ENCODE measurements at places on chromosomes 3 and 15.

DNA sequence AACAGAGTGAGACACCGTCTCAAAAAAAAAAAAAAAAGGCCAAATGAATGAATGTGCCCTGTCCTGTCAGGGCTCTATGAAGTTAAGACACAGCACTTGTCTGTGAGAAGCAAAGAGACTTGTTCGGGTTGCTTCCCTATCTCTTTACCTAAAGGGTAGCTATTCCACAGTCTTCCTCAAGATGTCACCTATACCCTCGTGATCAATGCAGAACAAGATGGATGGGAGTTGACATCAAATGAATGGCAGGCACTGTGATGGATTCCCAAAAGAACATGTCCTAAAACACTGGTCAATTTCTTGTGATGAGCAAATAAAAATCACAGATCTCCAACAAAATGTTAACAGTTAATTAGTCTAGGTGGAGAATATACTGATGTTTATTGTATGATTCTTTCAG is 9.5 kb downstream of the TADA3 start:
- DNase-seq, result no peak

DNA sequence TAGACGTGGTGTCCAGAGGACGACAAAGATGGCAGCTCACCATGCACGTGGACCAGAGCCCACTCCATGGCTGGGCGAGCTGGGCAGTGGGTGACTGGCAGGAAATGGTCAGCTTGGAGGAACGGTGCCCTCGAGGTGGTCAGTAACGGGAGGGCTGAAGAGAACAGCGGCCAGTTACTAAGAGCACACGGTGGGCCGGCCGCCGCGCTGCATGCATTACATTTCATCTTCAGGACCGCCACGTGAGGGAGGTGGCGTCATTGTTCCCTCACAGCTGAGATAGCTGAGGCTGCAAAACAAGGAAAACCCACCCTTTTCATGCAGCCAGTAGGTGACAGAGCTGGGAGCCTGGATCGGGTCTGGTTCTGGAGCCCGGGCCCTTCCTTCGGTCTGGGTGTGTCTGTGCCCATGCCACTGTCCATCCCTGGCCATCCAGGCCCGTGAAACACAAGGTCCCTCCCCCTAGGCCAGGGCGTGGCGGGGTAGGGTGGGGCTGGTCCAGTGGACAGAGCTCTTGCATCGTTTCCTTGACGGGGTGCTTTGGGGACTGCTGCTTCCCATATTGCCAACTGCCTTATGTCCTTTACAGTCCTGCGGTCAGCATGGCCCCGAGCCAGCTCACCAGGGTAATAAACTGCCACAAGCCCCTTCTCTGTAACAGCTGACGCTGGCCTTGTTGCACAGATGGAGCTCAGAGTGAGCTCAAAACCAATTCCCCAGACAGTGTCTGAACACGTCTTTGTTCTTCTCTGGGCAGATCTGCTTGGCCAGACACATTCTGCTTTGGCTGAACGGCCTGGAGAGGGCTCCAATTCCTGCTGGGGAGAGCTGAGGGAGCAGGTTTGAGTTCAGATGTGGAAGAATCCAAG is 51.8 kb downstream of the RGMA start:
- peak; percentile 83 for DNase-seq

DNA sequence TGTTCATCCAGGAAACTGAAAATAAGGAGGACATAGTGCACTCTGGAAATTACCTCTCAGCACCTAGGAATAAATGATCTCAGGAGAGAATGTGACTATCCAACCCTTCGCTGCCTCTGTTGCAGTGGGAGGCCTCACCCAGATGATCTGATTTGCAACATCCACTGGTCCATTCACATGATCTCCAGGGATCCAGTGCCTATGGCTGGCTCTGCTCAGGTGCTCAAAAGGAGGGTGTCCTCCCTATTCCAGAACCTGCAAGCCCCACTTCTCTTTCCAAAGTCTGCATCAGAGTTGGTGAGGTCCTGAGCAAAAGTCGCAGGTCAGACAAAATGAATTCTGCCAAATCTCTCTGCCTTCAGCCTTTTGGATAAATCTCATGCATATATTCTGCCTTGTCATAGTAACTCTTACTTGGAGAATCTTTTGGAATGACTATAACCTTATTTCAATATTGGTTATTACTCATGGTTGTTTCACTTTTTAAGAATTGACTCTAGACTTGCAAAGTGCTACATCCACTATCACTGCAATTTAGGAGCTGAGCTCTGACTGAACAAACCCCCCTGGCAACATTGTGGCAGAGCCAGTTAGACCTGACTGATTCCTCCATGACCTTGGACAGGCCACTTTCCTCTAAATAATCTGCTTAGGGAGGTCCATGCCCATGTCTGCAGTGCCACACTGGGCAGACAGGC is 295.1 kb downstream of the EPHB1 start:
- no peak for DNase-seq

- DNase-seq, result peak; percentile 93
These were observed at the start of gene C15orf61 for GRCh38 chr15:67521029-67521782. Gene C15orf61 (plus strand): TSS chr15:67521131. CDS start chr15:67521249, 118 bp downstream.

GRCh38 chr3:109132801-109133473 is 3.6 kb upstream of the C3orf85 start:
- DNase-seq, result no peak

DNA sequence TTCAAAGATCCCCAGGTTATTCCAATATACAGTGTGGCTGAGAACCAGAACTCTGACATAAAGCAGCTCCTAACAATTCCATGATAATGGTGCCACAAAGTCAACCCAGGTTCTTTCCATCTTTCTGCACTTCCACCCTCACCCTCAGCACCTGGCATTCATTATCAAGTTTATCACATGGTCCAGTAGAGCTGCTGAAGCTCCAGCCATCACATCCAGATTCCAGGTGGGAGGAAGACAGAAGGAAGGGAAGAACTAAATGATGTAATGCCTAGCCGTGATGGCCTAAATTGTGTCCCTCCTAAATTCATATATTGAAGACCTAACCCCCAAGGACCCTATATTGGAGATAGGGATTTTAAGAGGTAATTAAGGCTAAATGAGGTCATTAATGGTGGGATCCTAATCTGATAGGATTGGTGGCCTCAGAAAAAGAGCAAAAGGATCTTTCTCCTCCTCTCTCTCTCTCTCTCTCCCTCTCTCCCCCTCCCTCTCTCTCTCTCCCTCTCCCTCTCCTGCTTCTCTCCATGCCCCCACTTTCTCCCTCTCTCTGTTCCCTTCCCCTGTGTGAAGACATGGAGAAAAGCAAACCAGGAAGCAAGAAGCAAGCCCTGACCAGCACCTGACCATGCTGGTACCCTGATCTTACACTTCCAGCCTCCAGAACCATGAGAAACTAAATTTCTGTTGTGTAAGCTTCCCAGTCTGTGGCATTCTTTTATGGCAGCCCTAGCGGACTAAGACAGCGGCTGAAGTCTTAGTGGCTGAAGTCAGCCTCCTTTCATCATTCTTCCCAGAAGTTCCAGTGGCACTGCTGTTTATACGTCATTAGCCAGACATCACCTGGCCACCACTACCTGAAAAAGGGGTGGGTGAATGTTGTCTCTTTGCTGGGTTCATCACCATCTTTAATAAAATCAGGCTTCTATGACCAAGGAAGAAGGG is 369.7 kb upstream of the PROK2 start:
- no peak for DNase-seq

GRCh38 chr15:42729409-42729808 is 7.5 kb downstream of the CDAN1 start:
- DNase-seq, result no peak

DNA sequence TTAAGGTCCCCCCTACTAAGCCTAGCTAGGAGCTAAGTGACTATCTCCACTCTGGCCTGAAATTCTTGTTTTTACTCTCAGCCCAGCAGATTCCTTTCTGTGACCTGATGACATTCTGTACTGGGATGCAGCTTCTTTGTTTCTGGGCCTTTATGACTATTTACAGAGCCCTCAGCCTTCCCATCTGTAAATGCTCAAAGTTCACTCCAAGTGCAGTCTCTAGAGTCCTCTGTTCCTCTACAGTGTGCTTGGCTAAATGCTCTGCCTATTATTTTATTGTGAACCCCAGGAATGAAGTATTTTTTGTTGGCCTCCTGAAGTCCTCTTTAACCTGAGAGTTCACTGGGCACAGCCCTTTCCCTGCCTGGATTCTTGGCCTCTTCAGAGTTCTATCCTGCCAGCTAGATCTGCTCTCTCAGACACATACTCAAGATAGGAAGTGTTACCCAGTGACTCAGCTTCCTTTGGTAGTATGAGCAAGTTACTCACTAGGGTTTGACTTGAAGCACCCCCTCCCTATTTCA is 278.1 kb upstream of the P2RY1 start:
- DNase-seq, result no peak

- DNase-seq, result no peak
These were observed 638.0 kb downstream of the OTOL1 start for GRCh38 chr3:162134571-162134970.

GRCh38 chr15:65828585-65828984 is 36.5 kb upstream of the DENND4A start:
- DNase-seq, result no peak

DNA sequence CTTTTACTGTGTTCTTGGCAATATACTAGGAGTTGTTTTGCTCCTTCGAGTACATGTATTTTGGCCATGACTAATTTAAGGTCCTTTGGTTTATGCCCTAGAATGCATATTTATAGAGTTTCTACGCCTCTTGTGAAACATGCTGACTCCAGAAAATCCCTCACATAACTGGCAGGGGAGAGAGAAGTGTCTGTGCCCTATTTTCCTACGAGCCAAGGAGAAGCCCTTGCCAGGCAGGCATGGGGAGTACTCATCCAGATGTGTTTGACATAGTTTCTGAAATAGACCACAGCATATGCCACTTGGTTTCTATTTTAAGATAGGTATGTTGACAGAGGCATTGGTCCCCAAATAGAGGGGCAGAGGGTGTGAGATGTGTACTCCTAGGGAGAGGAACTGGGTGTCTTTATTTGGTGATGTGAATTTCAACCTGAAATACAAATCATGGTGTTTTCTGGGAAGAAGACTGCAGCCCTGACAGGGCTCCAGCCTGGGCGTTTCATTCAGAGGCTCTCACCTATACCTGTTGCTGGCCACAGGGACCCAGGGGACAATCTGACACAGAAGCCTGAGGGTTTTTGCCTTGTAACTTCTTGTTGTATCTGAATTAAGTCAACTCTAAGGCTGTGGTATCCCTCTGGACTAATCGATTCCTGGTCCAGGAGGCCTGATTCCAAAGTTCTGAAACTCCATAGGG is 267.8 kb upstream of the C2CD4B start:
- DNase-seq, result peak; percentile 49

GRCh38 chr15:95162069-95162468 is 930.7 kb downstream of the MCTP2 start:
- DNase-seq, result no peak

DNA sequence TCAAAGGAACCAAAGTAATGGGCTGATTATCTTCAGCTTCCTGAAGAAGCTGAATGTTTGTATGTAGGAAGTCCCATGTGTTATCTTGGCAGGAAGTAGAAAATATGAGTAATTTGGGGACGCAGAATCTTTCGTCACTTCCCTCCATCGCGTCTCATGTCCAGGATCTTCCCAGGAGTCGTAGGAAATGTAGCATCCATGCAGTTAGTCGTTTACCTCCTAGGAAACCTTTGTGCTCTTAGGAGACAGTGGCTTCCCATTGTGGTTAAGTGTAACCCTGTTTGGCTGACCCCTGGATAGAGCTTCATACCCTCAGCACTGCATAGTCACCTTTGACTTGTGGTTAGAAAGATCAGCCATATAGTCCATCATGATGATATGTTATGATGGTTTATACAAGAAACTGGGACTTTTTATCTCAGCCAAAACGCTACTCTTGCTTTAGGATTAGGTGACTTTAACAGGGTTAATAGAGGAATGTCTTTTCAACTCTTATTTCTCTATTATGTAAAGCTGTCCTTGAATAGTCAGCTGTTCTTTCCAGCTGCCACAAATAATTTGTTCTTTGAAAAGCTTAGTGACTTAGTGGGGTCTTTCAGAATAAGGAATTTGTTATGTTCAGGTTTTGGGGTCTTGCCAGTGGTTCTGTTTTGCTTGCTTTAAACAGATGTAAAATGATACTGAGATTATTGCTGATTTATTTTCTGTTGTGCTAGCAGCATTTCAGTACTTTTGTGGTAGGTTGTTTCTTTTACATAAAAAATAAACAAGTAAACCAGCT is 92.2 kb downstream of the KLHL25 start:
- DNase-seq, result no peak

DNA sequence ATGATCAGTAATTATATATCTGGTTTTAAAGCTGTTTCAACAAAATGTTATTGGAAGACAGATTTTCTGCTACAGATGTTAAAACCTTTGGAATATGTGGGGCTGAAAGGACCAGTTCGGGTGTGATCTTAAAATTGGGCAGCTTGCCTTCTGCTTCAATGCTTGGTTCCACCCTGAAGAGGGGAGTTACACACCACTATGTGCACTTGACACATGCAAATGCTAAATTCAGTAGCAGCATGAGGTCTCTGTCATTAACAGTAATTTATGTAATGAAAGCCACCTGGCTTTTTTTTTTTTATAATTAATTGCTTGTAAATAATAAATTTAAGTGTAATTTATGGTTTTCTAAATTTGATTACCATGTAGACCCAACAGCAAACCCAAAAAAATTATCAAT is 24.6 kb downstream of the CDIN1 start:
- DNase-seq, result no peak
